Stimulated activated CD8-positive, alpha-beta memory T cell treated with anti-CD3 and anti-CD28 coated beads, Interleukin-4, amount 100 ng/mL, for 1 hour (primary cell): ENCODE measurements at places on chromosomes 1 and 21.

DNA sequence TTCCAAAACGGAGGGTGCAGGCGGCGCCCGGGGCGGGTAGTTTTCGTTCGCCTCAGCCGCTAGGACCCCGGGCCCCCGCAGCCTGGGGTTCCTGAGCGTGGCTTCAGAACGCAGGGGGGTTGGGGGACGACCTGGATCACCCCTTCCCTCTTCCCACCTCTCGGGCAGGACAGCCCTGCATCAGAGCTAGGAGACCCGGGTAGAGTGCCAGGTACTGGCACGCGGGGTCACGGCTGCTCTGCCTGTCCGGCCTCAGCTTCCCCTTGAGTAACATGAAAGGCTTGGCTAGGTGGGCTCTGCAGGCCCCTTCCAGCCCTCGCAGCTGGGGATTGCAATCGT, 484 bp downstream of the DFFB start:
- no peak for DNase-seq

GRCh38 chr1:116152950-116153691, 41.9 kb downstream of the MAB21L3 start:
- no peak for DNase-seq

GRCh38 chr1:57340334-57341070, 83.4 kb downstream of the DAB1 start:
- DNase-seq: no peak

DNA sequence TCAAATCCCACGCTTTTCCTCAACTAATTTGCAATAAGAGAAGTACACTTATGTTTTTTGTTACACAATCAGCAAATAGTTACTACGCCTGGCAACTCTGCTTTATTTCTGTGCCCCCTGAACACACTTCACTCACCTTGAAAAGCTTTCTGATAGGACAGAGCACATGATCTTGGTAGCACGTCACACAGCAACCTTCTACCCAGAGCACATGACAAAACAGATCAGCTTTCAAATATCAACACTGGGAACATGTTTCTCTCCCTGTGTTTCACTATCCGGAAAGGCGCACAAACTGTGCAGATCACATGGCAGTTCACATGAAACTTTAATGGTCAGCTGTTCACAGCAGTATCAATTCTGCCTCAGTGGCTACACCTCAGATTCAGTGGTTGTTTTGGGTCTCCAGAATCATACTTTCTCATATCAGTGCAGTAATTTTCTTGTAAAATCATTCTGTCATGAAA, 2.2 kb downstream of the SLC19A2 start:
- DNase-seq: no peak

DNA sequence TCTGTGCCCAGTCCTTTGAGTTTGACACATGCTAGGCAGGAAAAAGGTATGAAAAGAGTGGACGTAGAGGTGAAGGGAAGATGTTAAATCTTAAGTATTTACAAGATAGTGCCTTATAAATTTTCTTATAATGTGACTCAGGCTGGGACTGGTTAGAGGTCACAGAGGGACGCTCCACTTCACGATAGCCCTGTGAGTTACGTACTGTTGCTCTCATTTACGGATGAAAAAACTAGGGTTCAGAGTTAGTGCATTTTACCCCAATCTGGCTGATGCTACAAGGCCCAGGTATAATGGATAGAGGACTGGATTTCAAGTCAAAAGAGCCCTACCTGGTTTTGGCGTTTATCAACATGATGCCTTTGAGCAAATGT, 1.4 kb upstream of the TUT4 start:
- no peak for DNase-seq

- DNase-seq: no peak
Observed at GRCh38 chr1:210418863-210419650, 90.4 kb downstream of the HHAT start.

DNA sequence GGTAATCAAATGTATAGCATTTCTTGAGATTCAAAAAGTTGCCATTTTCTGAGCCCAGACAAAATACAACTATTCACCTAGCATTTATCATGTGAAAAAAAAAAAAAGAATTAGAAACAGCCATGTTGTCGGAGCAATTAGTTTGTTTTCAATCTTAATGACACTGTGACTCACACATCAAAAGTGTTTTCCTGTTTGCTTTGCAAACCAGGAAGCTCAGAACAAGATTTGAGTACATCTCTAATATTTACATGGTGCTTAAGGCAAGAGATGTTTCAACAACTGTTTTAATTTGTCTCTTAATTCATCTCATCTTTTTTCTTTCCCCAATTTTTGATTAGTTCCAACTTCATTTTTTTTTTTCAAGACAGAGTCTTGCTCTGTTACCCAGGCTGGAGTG, 62.5 kb upstream of the CAPZB start:
- no peak for DNase-seq

- DNase-seq: no peak
Observed at GRCh38 chr1:54069791-54070170, 16.4 kb downstream of the TCEANC2 start.

GRCh38 chr1:162371611-162372010, 5.0 kb downstream of the SPATA46 start:
- DNase-seq: no peak

DNA sequence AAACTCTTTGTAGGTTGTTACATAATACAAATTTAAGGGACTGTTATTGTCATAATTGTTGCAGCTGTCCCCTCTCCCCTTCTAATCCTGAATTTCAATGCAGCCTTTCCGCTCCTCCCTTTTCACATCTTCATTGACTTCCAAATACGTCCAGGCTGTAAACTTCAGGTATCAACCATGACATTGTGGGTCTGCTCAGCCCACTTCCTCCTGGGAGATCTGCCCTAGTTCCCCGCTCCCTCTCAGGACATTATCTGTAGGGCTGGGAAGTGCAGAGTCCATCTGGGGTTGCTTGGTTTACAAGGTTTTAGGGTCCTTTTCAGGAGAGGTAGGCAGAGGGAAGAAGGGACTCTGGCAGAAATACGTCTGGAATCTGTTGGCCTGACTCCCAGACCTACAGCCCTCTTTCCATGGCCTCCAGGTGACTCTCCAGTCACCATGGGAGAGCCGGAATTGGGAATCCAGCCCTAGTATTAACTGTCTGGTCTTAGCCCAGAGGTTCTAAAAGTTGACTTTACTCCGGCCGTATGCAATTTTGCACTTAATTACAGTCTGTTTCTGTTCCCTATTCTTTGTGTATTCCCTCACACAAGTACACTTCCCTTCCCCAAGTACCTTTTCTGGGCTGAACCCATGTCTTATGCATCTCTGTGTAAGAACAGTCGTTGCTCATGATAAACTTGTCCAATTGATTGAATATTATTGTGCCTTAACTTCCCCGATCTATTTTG, 4.7 kb upstream of the DENND2D start:
- no peak for DNase-seq

GRCh38 chr1:86150553-86151055, 6.0 kb downstream of the COL24A1 start:
- DNase-seq: no peak

DNA sequence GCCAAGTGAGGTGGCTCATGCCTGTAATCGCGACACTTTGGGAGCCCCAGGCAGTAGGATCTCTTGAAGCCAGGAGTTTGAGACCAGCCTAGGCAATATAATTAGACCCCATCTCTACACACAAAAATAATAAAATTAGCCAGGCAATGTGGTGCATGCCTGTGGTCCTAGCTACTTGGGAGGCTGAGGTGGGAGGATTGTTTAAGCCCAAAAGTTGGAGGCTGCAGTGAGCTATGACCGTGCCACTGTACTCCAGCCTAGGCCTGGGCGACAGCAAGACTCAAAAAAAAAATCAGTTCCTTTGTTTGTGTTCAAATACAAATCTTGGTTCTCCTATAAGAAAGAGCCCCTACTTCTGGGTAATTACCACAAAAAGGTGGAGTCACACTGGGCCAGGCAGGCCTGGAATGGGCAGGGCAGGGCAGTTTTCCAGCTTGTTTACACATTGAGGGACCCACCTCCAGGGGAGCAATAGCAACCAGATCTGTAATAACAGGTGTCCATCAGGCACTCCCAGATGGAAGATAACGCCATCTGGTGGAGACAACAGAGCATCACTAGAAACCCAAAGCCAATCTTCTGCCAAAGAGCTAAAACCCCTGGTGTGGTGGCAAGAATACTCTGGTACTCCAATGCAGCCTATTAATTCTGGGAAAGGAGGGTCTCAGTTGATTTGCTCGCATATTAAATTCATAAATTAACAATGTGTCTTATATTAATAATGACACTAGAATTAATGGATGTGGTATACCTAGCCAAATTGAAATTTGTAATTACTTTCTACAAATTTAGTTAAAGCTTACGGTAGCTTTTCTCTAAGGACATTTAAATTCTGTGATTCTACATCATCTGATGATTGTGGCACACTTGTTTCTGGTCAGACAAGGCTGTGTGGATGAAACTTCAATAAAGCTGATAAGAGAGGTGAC, 13.2 kb downstream of the PPP1R15B start:
- DNase-seq: no peak

- DNase-seq: no peak
Observed at GRCh38 chr1:172940174-172940855, 110.4 kb downstream of the TNFSF18 start.

- DNase-seq: no peak
Observed at GRCh38 chr21:14523234-14523633, 22.9 kb downstream of the SAMSN1 start.

- no peak for DNase-seq
Observed at GRCh38 chr1:113531321-113531720, 141.0 kb downstream of the MAGI3 start.

- no peak for DNase-seq
Observed at GRCh38 chr1:224730965-224731364, 114.8 kb downstream of the CNIH3 start.

- no peak for DNase-seq
Observed at GRCh38 chr1:98059620-98060019, 138.8 kb upstream of the DPYD start.

- DNase-seq: no peak
Observed at GRCh38 chr1:199084293-199084692, 445.5 kb downstream of the PTPRC start.

DNA sequence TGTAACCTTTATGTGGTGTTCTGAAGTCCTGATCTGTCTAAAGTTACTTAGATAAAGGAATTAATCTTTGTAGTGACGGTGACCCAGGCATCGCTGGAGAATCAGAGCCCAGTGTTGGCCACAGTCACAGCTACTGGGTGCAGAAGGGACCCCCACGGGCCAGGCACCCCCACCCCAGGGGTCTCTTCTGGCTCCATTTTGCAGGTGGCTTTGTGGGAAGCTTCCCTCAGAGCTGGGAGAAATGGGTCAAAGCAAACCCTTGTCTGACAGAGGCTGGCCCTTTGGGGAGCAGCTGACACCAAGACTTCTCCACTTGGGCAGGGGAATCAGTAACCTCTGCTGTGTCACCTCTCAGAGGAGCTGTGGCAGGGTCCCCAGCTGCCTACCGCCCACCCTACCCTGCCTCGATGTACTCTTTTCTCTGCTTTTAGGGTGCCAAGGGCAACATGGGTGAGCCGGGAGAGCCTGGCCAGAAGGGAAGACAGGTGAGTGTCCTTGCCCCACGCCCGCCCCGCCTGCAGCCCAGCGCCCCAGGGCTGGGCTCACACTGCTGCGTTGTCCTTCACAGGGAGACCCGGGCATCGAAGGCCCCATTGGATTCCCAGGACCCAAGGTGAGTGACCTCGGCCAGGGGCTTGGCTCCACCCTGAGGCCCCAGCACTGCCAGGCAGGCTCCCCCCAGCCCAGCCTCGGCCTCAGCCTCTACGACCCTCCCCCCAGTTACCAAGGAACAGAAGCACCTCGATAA, 17.7 kb downstream of the COL6A2 start:
- DNase-seq: no peak

DNA sequence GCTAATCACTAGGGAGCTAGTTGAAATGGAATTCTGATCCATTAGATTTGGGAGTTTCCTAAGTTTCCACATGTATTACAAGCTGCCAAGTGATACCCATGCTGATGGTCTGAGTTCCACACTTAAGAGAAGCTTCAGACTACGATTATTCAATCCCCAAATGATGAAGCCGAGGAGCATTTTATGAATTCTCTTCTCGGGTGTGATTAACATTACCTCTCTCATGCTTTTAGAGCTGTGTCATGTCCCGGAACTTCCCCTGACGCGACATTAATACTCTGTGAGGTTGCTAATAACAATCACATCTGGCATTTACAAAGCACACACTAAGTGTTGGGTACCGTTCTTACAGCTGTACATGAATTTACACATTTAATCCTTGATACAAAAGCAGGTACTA, 63.0 kb downstream of the KCNJ15 start:
- no peak for DNase-seq

DNA sequence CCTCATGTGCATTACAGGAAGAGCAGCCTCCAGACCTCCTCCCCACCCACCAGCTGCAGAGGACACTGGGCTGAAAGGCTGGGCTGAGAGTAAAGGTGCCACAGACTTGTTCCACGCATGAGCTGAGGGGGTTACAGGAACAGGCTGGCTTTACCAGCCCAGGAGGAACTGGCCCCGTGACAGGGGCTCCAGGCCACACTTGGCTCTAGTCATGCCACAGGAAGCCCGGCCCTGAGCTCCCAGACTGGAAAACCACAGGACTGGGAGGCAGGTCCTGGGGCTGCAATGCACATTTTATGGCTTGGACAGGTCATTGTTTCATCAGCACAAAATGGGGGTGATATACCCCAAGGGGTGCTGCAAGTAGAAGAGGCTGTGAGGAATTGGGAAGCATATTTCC, 35.6 kb downstream of the GPA33 start:
- DNase-seq: no peak

- DNase-seq: no peak
Observed at GRCh38 chr1:35762141-35762540, 7.6 kb downstream of the CLSPN start.

- DNase-seq: no peak
Observed at GRCh38 chr21:43981871-43982210, 30.3 kb upstream of the TRAPPC10 start.
